Pancreas (tissue), 10 donors: ENCODE measurements at places on chromosomes 2 and 18. TPM values are rescaled to one million over a fixed set of nuclear protein-coding genes. Genes with fewer than 3 reads are reported as not detected.

GRCh38 chr2:198113316-198113715 is 308.9 kb downstream of the PLCL1 start:
- DNase-seq = no peak

DNA sequence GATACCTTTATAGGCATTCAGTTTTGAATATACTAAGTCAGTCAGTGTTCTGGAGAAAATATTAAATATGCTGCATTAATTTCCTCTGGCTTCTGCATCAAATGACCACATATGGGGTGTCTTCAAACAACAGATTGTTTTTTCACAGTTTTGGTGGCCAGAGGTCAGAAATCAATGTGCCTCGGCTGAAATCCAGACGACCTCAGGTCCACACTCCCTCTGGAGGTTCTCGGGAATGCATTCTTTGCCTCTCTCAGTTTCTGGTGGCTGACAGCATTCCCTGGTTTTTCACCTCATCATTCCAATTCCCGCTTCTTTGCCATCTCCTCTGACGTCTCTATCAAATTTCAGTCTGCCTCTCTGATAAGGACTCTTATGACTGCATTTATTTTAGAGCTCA is 142.3 kb downstream of the ZNF407 start:
- no peak for DNase-seq

GRCh38 chr2:156054983-156055382 is 277.5 kb downstream of the NR4A2 start:
- DNase-seq = no peak

- DNase-seq = no peak
Observed at GRCh38 chr2:165815299-165816141, 21.5 kb upstream of the GALNT3 start.

DNA sequence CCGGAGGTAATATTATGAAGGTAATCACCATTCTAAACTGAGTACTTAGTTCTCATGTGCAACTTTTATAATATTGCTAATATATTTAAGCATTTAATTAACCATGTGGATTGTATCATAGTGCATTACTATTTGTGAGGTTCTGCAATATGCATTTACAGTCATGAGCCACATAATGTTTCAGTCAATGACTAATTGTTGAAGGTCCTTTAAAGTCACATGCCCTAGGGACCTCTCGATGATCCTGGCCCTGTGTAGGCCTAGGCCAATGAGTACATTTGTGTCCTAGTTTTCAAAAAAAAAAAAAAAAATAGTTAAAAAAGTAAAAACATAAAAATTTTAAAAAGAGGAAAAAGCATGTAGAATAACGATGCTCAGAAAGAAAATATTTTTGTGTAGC is 298.0 kb downstream of the DSEL start:
- DNase-seq = no peak

DNA sequence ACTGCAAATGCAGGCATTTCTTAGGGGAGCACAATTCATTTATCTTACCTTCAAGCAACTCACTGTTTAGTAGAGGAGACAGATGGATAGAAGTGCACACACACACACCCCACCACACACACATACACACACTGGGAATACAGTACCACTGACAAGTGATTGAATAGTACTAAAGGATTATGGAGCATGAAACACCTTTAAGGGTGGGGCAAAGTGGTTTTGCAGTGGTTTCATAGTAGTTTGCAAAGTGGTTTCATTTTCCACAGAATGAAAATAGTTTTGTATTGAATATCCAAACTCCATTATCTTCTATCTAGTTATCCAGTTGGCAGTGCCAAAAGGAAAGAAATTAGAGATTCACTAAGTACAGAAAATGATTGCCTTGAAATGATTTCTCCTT is 18.9 kb downstream of the KIF5C start:
- DNase-seq = no peak

TEX44 gene
- not detected for total RNA-seq

PIEZO2 gene
- 3.2 TPM for total RNA-seq
